Panc1 (cell line): ENCODE measurements at places on chromosomes 12 and 14. TPM values are rescaled to one million over a fixed set of nuclear protein-coding genes. Genes with fewer than 3 reads are reported as not detected.

NKX2-1 gene
- total RNA-seq = 0.13 TPM

DNA sequence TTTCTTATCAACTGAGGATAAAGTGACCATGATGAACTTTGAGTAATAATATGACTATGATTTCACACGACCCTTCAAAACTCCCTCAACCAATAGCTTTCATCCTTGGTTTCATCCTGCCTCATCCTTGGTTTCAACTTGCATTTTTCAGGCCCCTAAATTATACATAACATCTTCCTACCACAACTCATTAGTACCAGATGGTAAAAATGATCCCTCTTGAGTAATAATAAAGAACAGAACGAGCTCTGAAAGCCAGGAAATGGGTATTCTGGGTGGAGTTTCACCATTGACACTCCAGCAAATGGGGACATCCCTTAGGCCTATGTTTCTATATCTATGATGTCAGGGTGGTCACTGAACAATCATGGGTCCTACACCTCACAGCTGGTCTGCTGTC lies 72.1 kb upstream of the LMNTD1 start:
- DNase-seq = no peak

GRCh38 chr14:94676495-94677185 lies 64.4 kb downstream of the SERPINA3 start:
- no peak for DNase-seq

- DNase-seq = no peak
Observed at GRCh38 chr12:645563-646071, 17.6 kb downstream of the NINJ2 start.

DNA sequence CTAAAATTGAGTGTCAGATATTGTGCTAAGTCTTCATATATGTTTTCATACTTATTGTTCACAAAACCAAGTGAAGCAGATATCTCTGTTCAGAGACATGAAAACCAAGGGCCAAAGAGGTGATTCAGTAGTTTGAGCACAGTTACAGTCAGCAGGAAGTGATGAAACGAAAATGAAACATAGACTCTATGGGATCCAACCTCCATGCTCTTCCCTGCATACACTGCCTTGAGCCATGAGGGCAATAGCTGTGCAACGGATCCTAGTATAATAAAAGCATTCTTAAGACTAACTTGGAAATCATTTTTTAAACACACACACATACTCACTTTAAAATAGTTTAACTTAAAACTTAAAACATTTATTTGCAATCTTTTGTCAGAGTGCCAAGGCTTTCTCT lies 27.9 kb downstream of the ESR2 start:
- no peak for DNase-seq

DNA sequence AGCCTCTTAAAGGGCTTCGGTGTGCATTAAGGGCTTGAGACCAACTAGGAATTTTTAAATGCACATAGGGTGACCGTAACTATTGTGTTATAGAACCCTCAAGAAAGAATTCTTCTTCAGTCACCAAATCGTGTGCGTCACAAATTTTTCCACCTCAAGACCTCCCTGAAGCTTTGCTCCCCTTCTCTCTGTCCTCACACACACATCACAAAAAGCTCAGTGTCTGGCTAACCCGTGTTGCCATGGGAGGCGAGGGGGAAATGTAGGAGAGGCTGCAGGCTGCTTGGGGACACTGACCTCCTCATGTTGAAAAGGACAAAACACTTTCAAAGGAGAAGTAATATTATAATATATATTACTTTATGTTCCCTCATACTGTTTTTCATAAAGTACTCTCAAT lies 10.6 kb downstream of the SSPN start:
- DNase-seq = no peak

CPM gene
- total RNA-seq = 11.2 TPM

DNA sequence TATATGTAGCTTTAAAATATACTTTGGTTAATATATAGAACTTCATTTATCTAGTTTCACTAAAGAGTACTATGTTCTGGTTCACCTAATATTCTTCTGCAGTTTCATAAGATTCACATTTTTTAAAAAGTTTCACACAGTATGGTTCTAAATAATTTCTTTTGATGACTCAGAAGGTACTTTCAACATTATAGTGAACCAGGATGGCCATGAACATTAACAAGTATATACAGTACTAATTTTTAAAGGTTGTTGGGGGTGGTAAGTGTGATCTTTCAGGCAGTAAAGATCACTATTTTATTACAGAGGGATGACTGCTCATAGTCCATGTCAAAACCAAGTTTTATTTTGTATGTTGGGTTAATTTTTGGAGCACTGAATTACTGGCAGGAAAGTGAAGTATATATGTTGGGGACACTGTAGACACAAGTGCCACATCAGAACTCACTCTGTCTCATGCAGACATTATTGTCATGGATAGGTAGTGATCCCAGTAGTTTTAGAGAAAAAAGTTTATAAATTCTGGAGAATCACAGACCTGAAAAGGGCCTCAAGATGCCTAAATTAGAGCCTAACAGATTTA lies 60.0 kb downstream of the DCAF5 start:
- DNase-seq = no peak

DNA sequence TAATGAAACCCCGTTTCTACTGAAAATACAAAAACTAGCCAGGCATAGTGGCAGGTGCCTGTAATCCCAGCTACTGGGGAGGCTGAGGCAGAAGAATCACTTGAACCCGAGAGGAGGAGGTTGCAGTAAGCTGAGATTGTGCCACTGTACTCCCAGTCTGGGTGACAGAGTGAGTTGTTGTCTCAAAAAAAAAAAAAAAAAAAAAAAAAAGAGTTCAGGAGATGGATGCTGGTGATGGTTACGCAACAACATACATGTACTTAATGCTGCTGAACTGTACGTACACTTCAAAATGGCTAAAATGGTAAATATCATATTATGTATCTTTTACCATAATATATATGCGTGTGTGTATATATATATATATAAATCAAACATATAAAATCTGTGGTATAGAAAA lies 29.0 kb downstream of the ACTN1 start:
- DNase-seq = no peak

KRT6A gene
- not detected for total RNA-seq

POC1B gene
- total RNA-seq = 7.3 TPM
